NCI-H2107 (cell line): ENCODE measurements at places on chromosomes 3 and 15.

DNA sequence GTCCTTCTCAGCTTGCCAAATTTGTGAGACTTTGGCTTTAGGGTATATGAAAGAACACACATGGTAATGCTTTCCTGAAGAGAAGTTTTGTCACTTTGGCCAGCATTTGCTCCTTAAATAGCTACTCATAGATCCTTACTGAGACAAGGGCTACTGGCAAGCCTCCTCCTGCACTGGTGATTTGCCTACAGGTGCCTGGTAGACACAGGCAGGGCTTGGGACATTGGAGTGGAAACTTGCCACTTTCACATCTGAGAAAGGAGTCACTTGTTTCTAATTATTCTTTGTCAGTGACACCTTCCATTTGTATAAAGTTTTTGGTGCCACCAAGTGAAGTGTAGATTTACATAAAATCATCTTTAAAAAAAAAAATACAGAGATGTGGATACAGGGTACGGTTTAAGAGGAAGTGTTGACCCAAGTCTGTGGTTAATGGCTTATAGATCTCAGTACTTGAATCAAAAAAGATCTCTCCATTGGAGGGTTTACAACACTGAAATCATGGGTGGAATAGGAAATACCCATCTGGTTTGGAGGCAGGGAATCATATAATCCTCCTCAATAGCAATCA is 132.8 kb upstream of the GADL1 start:
- DNase-seq, result no peak

DNA sequence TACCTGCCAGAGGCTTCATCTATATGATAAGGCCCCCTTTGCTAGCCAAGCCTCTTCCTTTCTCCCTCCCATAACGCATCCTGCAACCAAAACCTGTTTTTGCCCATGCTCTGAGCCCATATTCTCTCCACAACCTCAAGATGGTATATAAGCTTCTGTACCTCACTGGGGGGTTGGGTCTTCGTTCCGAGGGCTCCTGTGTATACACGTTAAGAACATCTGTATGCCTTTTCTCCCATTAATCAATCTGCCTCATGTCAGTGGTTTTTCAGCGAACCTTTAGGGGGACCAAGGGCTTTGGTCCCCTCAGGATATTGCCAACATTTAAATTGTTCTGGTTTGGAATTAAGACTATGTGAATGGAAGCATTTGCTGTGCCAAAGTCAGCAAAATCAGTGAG is 168.0 kb downstream of the PEX5L start:
- DNase-seq, result no peak

DNA sequence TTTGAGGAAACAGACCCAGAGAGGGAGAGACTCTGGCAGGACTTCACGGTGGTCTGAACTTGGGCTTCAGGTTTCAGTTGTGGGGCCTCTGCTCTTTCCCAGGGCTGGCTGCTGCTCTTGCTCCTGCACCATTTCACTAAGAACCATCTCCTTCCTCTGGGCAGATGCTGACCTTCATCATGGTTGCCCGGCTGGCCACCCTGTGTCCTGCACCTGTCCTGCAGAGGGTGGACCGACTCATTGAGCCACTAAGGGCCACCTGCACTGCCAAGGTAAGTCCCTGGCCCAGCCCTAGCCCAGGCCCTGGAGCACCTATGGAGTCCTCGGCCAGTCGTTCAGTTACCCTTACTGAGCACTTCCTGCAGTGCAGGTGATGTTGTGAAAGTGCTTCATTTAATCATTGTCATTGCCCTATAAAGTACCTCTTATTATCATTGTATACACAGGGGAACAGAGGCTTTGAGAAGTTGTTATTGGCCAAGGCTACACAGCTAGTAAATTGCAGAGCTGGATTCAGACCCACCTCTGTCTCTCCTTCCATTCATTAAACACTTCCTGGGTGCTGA is 10.0 kb downstream of the RPL32 start:
- no peak for DNase-seq

DNA sequence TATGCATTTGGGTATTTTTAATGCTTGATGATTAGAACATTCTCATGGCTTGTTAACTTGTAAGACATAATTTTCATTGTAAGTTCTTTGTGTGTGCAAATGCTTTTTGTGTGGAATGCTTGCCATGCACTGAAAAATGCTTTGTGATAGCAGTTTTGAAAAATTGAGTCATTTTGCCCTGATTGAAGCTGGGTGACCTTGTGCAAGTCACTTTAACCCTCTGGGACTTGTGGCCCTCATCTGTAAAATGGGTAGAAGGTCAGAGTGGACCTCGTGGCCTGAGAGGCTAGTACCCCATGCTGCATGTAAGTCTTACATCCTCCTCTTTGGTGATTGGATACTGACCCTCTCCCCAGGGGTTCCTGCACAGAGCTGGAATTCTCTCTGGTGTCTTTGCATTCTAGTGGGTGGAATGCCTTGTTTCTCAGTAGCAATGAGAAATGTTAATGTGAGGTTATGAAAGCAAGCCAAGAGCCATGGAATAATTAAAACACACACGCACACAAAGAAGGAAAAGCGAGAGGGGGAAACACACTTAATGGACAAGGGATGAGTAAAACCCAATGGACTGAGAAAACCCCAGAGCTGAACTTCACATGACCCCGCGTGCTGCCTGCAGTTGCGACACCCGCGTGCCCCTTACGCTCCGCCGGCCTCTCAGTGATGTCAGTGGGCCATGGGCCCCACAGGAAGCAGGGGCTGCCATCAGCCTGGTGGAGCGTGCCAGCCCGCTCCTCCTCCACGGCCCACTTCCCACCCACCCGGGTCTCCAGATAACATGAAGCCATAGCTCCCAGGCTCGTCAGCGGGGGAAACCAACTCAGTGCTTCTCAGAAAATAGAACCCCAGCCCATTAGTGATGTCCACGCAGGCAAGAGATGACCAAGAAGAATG is 44.0 kb downstream of the SMAD3 start:
- no peak for DNase-seq
